Activated CD4-positive, alpha-beta T cell treated with anti-CD3 and anti-CD28 coated beads, Interleukin-2, amount 50 U/mL, for 24 hours (primary cell): ENCODE measurements at places on chromosomes 2 and 18.

DNA sequence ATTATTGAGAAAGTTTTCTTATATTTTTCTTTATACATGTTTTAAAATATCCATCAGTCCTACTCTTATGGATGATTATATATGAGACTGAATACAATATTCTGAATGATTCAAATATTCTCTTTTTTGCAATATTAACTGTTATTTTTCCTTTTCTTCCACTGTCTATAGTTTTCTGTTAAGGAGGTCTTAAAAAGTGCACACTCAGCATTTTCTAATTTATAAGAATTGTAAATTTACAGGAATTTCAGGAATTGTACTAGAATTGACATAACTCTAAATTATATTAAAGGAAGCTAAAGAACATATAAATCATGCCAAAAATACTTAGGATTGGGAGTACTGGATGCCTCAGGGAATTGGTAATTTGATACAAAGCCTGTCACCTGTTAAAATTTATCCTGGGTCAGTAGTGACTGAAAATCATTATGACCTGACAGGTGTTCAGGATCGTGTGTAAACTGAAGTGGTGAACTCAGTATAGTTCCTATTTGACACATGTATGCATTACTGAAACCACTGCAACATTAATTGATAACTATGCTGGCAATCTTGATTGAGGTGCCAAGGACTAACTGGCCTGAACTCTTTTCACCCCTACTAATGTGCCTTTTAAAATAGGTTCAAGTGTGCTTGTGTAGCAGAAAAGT is 30.4 kb downstream of the MSTN start:
- DNase-seq: no peak

GRCh38 chr18:75478996-75479880 is 51.7 kb upstream of the SMIM21 start:
- DNase-seq: no peak

DNA sequence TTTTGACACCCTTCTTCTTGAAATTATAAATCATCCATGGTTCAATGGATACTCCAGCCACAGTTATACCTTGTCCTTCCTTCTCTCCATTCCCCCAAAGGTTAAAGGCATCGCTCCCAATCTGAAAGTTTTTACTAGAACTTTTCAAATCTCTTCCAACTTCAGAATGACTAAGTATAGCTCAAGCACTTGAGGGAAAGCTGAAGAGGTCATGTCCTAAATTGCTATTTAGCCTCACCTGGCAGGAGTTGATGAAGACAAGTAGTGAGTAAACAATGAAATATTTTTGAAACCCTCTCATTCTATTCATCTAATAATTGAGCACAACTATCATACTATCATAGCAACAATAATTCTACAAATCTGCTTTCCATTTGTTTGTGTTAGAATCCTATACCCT is 167.8 kb downstream of the HNMT start:
- DNase-seq: no peak

GRCh38 chr2:129796225-129796624 is 183.2 kb upstream of the RAB6C start:
- no peak for DNase-seq

- DNase-seq: no peak
Measured at GRCh38 chr2:236607471-236608187, 38.0 kb downstream of the ACKR3 start.

GRCh38 chr18:44518091-44518615 is 162.5 kb upstream of the SETBP1 start:
- no peak for DNase-seq

DNA sequence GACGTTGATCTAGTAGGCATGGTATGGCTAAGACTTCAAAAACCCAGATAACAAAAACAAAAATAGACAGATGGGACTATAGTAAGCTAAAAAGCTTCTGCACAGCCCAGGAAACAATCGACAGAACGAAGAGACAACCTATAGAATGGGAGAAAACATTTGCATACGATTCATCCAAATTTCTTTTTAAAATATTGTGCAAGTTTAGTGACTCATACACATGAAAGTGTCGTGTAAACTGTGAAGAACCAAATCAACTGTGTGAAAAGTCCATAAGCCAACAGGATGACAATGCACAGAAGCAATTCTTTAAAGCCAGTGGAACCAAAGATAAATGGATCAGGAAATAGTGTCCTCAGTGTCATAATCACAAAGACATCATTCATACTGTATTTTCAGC is 671.1 kb downstream of the RNF144A start:
- no peak for DNase-seq

DNA sequence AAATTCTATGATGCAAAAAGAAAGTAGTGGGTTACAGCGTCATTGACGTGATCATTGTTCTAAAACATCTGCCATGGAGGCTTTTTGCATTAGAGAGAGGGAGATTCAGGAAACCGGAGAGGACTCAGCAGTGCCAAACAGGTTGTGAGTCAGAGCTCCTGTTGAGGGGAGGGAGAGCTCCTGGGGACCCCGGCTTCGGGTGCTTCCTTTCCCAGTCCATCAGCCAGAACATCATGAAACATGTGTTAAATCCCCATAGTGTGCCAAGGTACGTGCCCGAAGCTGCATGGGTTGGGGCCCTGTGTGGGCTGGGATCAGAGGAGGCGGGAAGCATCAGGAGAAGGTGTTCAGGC is 791 bp upstream of the CYRIA start:
- DNase-seq: no peak

- no peak for DNase-seq
Measured at GRCh38 chr2:127592761-127593227, 53.2 kb upstream of the GPR17 start.

GRCh38 chr2:133871545-133872209 is 303.4 kb upstream of the NCKAP5 start:
- no peak for DNase-seq

DNA sequence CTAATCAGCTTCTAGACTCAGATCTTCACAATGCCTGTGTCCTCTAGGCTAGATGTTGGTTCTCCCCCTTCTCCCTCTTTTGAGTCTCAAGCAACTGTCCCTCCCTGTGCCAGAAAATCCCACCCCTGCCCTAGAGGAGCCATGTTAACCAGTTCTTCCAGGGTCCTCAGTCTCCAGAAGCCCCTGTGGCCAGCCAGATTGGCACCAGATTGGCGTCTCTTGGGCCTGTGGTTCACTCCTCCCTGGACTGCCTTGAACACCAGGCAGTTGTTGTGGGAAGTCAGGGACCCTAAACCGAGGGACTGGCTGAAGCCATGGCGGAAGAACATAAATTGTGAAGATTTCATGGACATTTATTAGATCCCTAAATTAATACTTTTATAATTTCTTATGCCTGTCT is 36.6 kb downstream of the CYP26B1 start:
- DNase-seq: no peak

DNA sequence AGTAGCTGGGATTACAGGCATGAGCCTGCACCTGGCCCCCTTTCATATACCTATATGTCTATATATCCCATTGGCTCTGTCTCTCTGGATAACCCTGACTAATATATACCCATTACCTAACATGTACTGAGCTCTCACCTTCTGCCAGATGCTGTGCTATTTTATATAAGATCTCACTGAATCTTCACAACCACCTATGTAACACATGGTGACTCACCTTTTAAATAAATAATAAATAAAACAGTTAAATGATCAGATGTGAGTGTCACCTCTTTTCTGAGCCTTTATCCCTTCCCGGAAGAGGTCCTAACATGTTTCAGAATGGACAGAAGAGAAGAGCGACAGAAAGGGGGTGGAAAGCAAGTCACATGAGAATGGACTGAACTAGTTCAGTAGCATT is 123.1 kb downstream of the SPIRE1 start:
- no peak for DNase-seq

- DNase-seq: no peak
Measured at GRCh38 chr2:19102696-19103423, 255.6 kb downstream of the OSR1 start.
